Hippocampal formation (tissue), 2 donors: ENCODE measurements at places on chromosomes 4 and X.
A peak's percentile ranks its signal among the peaks of the same experiment; 100 is the strongest.

DNA sequence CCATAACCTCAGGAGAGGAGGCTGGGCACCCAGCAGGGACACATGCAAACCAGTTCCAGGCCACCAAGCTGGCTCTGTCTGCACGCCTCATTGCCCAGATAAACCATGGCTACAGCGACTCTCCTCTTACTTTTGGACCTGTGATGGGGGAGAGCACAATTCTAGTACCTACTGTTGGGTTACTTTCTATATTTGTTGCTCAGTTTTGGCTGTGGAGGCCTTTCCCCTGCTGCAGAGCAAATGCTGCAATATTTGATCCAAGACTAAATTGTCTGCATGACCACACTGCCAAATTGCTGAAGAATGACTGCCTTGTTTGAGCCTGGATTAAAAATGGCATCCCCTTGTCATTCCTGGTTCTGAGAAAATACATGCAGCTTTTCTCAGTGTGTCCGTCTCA lies 253.5 kb downstream of the ARHGAP10 start:
- DNase-seq, result no peak

- DNase-seq, result no peak
These were observed 98.2 kb downstream of the FRYL start for GRCh38 chr4:48681856-48682255.

GRCh38 chr4:152537881-152538280 lies 2.0 kb upstream of the FBXW7 start:
- DNase-seq, result no peak

DNA sequence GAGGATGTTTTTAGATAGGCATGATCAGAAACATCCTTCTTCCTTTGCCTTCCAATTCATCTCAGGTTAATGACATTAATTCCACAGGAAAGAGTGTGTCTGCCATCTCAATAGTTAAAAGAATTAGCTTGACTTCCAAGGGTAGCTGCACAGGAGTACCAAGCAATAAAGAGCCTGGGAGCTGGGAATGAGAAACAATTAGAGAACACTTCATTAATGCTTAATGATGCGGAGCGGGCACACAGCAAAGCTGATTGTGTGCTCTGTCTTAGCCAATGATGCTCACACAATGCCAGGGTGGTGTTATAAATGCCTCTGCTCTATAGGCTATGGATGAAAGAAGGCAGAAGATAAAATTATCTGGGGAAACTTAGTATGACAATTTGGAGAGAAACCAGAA lies 1052.5 kb upstream of the LCORL start:
- no peak for DNase-seq

DNA sequence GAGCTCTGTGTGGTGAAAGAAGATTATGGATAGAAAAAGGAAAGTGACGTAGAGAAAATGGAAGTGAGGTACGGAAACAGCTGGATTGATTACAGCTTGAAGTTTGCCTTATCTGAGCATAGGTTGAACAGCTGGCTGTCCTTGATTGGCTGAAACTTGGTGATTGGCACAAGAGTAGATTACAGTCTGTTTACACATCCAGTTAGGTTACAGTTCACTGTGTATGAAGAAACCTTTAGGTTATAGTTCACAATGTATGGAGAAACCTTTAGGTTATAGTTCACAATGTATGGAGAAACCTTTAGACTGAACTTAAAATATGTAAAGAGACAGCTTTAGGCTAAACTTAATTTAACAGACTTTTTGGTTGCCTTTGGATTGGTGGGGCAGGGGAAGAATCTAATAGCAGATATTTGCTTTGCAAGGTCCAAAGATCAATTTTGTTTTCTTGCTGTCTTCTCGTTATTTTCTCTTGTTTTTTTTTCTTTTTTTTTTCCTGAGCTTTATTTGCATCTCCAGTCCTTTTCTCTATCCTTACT lies 15.6 kb upstream of the ART3 start:
- DNase-seq, result no peak

GRCh38 chr4:169334335-169334734 lies 63.6 kb upstream of the SH3RF1 start:
- DNase-seq, result no peak

GRCh38 chr4:69717778-69718177 lies 42.6 kb downstream of the SULT1B1 start:
- DNase-seq, result no peak

- no peak for DNase-seq
These were observed 101.6 kb downstream of the COL4A5 start for GRCh38 chrX:108541286-108541685.

DNA sequence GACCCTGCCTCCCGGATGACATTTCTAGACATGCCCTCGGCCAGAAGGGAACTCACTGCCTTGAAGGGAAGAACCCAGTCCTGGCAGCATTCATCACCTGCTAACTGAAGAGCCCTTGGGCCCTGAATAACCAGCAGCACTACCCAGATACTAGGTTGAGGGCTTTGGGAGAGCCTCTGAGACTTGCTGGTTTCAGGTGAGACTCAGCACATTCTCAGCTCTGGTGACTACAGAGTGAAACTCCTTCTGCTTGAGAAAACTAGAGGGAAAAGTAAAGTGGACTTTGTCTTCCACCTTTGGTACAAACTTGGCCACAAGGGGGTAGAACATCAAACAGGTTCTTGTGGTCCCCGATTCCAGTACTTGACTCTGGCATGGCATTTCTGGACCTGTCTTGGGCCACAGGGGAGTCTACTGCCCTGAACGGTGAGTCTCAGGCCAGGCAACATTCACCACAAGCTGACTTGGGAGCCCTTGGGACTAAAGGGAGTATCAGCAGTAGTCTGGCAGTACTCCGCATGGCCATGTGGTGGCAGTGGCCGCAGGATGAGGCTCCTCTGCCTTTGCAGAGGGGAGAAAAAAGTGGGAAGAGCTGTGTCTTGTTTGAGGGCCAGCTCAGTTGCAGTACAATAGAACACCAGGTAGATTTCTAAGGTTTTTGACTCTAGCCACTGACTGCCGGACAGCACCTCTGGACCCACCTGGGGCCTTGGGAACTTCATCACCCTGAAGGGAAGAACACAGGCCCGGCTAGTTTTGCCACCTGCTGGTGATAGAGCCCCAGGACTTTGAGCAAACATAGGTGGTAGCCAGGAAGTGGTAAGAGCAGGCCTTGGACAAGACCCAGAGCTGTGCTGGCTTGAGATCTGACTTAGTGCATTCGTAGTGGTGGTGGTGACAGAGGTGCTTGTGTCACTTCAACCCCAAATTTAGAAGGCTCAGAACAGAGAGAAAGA lies 414.8 kb downstream of the OPHN1 start:
- no peak for DNase-seq

- peak; percentile 15 for DNase-seq
These were observed 46.7 kb downstream of the CXCL13 start for GRCh38 chr4:77652237-77652897.

DNA sequence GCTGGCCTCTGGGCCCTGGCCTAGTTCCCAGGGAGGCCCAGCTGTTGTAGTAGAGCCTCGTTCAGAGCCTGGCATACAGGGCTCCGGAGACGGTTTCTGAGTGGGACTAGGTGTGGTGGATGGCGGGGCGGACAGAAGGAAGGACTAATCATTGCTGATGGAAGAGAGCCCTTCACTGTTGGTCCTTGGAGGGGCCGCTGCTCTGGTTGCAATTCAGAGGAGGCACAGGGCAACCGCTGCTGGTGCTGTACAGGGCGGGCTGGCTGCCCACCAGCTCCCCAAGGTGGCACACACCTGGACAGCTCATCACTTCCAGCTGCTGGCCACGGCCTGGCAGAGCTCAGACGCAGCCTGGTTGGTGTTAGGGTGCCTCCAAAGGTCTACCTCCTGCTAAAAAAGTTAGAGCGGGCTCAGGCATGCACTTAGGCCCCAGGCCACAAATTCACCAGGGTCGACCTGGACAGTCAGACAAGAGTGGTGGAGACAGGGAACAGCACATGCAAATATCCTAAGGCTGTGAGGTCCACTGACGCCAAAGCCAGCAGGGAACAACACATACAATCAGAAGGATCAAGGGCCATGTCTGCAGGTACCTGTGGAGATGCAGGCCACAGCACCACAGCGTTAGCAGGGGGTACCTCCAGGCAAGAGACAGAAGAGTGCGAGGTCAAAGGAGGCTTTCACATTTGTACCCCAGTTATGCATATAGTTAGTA lies 7.5 kb upstream of the RNF4 start:
- no peak for DNase-seq

GRCh38 chr4:167956676-167957075 lies 135.7 kb upstream of the ANXA10 start:
- DNase-seq, result no peak

DNA sequence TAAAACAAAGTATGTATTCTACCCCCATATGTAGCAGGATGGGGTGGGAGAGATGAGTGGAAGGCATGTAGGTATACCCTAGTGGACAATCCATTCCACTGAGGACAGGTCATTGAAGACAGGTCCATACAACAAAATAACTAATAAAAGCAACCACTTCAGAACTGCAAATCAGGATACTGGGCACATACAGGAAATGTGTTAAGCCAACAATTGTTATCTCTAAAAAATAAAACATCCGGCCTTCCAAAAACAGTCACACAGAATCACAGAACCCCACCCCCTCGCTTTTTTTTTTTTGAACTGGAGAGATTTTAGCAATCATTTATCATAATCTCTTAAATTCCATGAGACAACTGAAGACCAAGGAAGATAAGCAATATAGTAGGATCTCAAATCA lies 112.9 kb downstream of the FRYL start:
- DNase-seq, result no peak

DNA sequence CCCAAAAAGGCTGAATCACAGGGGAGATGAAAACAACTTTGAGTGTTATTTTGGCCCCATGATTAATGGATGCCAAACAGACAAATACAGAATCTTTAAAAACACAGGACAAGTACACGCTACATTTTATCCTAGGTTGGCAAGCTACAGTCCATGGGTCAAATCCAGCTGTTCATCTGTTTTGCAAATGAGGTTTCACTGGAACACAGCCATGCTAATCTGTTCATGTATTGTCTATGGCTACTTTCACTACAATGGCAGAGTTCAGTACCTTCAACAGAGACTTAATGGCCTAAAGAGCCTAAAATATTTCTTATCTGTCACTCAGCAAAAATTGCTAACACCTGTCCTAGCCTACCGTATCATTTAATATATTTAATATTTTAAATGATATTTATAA lies 1548.5 kb upstream of the IGFBP7 start:
- no peak for DNase-seq

GRCh38 chr4:184097241-184097605 lies 120.5 kb downstream of the ENPP6 start:
- DNase-seq, result no peak

GRCh38 chr4:39526765-39527295 lies 409 bp downstream of the UGDH start:
- no peak for DNase-seq

- DNase-seq, result no peak
These were observed 71.1 kb upstream of the PPP3CA start for GRCh38 chr4:101418466-101418865.

GRCh38 chr4:97911236-97911906 lies 231.9 kb downstream of the STPG2 start:
- DNase-seq, result no peak

DNA sequence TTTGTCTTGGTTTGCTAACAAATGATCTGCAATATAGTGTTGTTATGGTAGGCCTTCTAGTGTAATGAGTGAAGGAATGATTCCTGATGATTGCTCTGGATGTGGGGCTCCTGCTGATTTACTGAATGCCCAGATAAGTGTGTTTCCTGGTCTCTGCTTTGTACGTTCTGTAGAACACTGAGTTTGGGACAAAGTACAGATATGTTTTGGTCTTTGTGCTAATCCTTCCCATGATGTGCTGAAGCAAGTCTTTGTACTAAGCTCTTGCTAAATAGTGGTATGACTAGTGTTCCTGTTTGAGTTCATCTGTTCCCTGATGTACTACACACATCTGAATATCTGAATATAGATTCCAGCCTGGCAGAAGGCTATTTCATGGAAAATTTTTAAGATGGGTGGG lies 36.9 kb upstream of the XIAP start:
- DNase-seq, result no peak

DNA sequence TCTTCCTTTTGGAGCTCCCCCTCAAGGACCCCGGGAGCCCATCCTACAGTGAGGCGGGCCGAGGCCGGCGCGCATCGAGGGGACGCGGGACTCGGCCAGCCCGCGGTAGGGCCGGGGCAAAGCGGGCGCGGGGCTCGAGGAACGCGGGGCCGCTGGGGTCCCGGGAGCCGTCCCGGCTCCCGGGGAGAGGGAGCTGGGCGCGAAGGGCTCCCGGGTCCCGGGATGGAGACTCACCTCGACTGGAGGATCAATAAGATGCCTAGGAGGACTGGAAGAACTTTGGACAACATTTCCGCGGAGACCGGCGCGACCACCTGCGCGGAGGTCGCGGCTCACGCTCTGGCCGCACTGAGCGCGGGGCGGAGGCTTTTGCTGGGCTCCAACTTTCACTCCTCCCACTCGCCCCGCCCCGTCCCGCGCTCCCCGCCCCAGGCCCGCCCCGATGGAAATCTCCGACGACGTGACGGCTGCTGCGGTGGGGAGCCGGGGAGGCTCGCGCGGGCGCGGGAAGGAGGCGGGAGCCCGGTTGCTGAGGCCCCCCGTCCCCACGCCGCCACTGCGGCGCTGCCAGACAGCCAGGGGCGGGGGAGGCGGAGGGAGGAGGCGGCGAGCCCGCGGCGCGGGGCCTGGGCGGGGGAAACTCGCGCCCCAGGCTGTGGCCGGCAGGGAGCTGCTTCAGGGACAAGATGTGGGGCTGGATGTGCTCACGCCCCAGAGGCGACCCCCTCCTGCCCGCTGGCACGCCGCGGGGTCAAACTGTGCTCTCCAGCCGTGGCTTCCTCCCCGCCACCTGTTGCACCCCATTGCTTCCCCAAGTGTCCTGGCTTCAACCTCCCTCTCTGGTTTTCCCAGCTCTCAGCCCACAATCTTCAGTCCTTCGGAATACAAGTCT lies at the start of gene GABRE:
Gene GABRE, minus strand, starts transcription at position 341 of the 892 bp plus-strand sequence. Its CDS starts 51 bp downstream, at position 290.
- DNase-seq, result no peak

- no peak for DNase-seq
These were observed at the start of gene CD38 for GRCh38 chr4:15778289-15779241. CD38 (plus strand) TSS chr4:15778328; CDS start chr4:15778415, 87 bp downstream.

DNA sequence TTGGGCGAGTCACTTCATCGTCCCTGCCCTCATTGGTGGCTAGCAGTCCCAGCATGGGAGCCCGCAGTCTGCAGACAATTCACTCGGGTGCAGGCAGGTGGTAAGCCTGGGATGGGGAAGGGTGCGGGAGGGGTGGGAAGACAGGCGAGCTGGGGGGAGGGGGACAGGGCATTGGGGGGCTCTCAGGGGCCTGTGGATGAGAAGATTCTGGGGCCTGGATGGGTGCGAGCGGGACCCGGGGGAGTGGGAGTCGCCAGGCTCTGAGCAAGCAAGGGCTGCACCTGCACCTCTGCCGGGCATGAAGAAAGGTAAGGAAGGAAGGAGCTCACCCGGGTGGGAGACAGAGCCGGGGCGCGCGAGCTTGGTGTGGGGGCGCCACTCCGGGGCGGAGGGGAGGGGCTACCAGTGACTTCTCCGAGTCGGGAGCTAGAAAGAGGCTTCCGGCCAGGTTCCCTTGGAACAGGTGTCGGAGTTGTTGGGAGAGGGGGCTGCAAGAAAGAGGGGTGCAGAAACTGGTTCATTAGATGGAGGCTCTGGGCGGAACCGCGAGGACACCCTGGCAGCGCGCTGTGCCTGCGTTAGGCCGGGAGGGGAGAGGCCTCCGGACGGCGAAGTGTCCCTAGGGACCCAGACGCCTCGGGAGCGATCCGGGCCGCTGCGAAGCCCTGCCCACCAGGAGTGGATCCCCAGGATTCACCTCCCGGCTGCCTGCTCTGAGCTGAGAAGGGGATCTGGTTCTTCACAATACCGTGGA lies 103.4 kb upstream of the PDLIM3 start:
- no peak for DNase-seq
